Activated T-helper 9 cell treated with anti-CD3 and anti-CD28 coated beads, Interleukin-2, amount 50 U/mL, for 16 hours (primary cell): ENCODE measurements at places on chromosomes 12 and 14.

DNA sequence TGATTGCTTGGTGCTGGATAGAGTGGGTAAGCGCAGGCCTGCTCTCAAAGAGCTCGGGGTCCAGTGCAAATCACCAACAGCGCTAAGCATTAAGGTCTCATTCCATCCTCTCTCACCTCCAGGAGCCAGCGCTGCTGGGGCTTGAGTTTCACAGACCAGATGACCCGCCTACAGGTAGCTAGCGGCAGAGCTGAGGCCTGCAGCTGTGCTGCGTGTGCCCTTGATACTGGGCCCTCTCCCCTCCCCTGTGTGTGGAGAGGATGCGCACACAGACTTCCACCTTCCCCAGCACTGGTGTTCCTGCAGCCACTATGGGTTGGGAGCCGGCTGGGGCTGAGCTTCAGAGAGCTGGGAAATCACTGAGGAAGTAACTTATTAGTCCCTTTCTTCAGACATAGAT is 149.9 kb downstream of the CALM1 start:
- no peak for DNase-seq

- no peak for DNase-seq
Observed at GRCh38 chr12:19242581-19242980, 113.0 kb downstream of the PLEKHA5 start.

- DNase-seq, result no peak
Observed at GRCh38 chr12:40105265-40105514, 691 bp downstream of the SLC2A13 start.

DNA sequence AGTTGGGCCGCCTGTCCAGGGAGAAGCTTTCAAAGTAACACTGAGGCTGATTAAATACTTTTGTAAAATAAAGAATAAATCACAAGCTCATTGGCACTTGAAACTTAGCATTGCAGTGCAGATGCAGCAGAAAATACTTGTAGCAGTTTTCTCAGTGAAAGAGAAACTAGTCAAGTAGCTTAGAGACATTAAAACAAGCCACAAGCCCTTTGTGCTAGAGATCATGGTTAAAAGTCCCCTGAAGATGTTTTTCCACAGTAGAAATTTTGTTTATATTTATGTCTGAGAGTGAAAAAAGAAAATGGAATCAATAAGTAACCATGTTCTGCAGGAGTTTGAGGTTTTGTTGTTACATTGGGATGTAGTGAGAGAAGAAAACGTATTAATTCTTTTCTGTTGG is 5.9 kb downstream of the PSEN1 start:
- DNase-seq, result no peak

GRCh38 chr12:32499048-32499447 is 99.7 kb downstream of the FGD4 start:
- no peak for DNase-seq

DNA sequence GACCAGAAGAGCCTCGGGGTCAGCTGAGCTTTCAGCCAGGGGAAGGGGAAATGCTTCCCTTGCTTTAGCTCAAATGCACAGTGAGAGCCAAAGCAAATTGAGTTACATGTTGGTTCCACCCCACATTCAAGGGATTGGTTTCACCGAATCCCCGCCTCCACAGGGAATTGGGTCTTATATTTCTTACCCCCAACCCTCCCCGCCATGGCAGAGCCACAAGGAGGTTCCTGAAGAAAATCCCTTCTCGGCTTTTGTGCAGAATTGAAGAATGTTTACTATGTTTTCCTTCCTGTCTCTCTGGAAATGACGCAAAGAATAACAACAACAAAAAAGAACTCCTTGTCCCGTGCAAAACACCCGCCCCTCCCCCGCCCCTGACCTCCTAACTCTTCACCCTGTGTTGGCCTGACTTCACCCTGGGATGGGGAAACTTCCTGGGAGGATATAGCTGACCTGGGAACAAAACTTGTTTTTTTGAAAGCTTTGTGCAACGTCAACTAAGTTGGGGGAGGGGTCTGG is 21.9 kb upstream of the CIPC start:
- no peak for DNase-seq

GRCh38 chr12:127809275-127809674 is 457.7 kb upstream of the TMEM132C start:
- DNase-seq, result no peak

- DNase-seq, result no peak
Observed at GRCh38 chr14:104591506-104592291, 12.1 kb downstream of the C14orf180 start.

GRCh38 chr14:26917086-26917485 is 319.3 kb upstream of the NOVA1 start:
- no peak for DNase-seq

GRCh38 chr12:62248873-62249272 is 11.3 kb upstream of the USP15 start:
- no peak for DNase-seq

DNA sequence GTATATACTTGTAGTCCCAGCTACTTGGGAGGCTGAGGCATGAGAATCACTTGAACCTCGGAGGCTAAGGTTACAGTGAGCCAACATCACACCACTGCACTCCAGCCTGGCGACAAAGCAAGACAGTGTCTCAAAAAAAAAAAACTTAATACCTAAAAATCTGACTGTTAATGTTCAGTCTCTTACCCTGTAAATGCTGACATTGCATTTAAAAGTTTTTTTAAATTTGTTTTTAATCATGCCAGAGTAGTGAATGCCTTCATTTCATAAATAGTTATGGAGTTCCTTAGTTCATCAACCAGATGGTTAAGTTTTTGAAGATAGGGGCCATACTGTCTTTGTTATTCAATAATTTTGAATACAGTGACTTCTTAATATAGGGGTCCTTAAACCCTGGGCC is 21.2 kb downstream of the CAND1 start:
- no peak for DNase-seq

- no peak for DNase-seq
Observed at GRCh38 chr12:60529723-60530122, 933.9 kb downstream of the SLC16A7 start.

DNA sequence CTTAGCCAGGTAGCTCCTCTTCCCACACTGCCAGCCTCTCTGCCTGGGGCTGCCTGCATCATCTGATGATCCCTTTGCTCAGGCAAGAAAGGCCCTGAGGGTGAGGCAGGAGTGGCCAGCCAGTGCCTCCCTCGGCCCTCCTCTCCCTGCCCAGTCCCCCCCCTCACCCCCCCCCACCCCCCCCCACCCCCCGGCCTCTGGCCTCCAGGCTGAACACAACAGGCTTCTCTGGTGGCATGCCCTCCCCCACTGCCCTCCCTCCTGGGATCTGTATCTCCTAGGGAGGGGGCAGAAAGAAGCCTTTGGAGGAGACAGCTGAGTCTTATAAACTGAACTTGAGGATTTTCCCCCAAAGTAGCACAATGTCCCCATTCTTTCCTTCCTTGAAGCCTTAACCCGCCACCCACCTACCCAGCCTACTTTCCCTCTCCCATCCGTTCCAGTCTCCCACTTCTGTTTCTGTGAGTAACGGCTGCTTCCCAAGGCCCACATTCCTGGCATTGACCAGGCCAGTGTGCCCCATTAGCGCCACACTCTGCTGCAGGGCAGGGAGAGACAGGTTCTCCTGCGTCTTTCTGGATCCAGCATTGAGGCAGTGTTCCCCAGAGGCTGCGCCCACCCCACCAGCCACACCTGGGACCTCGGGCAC is 82.1 kb downstream of the B4GALNT3 start:
- no peak for DNase-seq

DNA sequence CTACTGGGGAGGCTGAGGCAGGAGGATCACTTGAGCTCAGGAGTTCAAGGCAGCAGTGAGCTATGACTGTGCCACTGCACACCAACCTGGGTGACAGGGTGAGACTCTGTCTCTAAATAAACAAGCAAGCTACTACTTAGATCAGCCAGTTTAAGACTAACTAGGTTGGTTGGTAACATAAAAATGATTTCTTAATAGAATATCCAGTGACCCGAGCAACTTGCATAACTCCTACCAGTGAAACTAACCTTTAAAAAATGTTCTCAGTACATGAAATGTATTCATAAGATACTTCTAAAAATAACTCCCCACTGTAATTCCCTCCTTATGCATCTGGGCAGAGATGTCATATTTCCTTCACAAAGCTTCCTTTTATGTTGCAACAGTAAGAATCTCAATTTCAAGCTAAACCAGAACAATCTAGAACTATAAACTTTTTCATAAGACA is 15.9 kb downstream of the TAOK3 start:
- no peak for DNase-seq

- DNase-seq, result peak; percentile 65
Observed at GRCh38 chr12:75480469-75480949, at the start of gene GLIPR1. GLIPR1 (plus strand) TSS chr12:75480755; CDS start chr12:75480881, 126 bp downstream.

DNA sequence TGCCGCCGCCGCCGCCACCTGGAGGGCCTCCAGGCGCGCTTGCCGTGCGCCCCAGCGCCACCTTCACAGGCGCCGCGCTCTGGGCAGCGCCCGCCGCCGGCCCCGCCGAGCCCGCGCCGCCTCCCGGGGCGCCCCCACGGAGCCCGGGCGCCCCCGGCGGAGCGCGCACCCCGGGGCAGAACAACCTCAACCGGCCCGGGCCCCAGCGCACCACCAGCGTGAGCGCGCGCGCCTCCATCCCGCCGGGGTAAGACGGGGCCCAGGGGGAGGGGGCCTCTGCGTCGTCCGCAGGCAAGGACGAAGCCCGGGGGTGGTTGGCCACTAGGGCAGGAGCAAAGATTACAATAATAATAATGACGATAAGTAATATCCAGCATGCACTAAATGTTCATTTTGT is 21.3 kb downstream of the DTX1 start:
- DNase-seq, result no peak
